Naive thymus-derived CD4-positive, alpha-beta T cell (primary cell): ENCODE measurements at places on chromosomes 5 and 9. TPM values are rescaled to one million over a fixed set of nuclear protein-coding genes. Genes with fewer than 3 reads are reported as not detected.

GRCh38 chr5:93993161-93993560, 251.8 kb upstream of the POU5F2 start:
- H3K4me3 ChIP-seq = no peak overlapping the region
- no peak overlapping the region for H3K27ac ChIP-seq
- H3K4me1 ChIP-seq = no peaks in the 10 kb centered on the region
- H3K27me3 ChIP-seq = no peaks in the 10 kb centered on the region
- DNase-seq = no peak

The MYOZ3 gene
- total RNA-seq = not detected in 2 replicates

GRCh38 chr5:6750951-6751685, 37.9 kb downstream of the TENT4A start:
- no peak overlapping the region for H3K4me3 ChIP-seq
- no peaks in the 10 kb centered on the region for H3K27me3 ChIP-seq
- no peak overlapping the region for H3K27ac ChIP-seq
- H3K4me1 ChIP-seq = no peaks in the 10 kb centered on the region

- H3K27me3 ChIP-seq = no peaks in the 10 kb centered on the region
- no peak for DNase-seq
- no peak overlapping the region for H3K27ac ChIP-seq
- H3K36me3 ChIP-seq = no peaks in the 10 kb centered on the region
- H3K4me3 ChIP-seq = no peak overlapping the region
Measured at GRCh38 chr5:111364992-111365391, 140.8 kb downstream of the CAMK4 start.

- H3K4me3 ChIP-seq = no peak overlapping the region
- no peak overlapping the region for H3K27ac ChIP-seq
- no peaks in the 10 kb centered on the region for H3K36me3 ChIP-seq
- no peak for DNase-seq
- H3K27me3 ChIP-seq = no peaks in the 10 kb centered on the region
Measured at GRCh38 chr9:130948266-130948665, 9.2 kb upstream of the FIBCD1 start.
